ENCODE measurements at places on chromosomes 4 and X. TPM values are rescaled to one million over a fixed set of nuclear protein-coding genes. Genes with fewer than 3 reads are reported as not detected.
A peak's percentile ranks its signal among the peaks of the same experiment; 100 is the strongest.

- H3K4me3 ChIP-seq: no peak overlapping the region
- no peaks in the 10 kb centered on the region for H3K4me1 ChIP-seq
- DNase-seq: no peak
- no peaks in the 10 kb centered on the region for H3K36me3 ChIP-seq
Measured at GRCh38 chr4:139200506-139200905, 23.5 kb upstream of the ELF2 start.

Gene UCHL1
- total RNA-seq: 19.3 TPM

Gene ITGB1BP2
- total RNA-seq: 8.1 TPM

Gene LGI2
- 0.86 TPM for total RNA-seq

GRCh38 chrX:38878641-38879340, 77.5 kb downstream of the MID1IP1 start:
- no peaks in the 10 kb centered on the region for H3K36me3 ChIP-seq
- H3K27me3 ChIP-seq: no peaks in the 10 kb centered on the region
- no peak for DNase-seq
- H3K4me1 ChIP-seq: peaks cover 20% of the 10 kb centered on the region
- H3K4me3 ChIP-seq: no peak overlapping the region

DNA sequence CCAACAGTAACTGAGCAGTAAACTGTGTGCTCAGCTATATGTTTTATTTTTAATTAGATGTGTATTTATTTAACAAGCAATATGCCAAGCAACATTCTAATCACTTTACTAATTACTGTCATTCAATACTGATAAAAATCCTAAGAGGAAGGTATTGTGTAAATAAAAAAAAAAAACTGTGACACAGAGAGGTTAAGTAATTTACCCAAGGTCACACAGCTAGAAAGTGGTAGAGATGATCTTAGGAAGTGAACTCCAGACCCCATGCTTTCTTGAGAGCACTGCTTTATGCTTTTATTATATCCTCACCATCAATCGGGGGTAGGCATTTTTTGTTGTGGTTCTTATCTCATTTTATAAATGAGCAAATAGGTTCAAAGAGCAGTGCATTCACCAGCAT, 417.1 kb downstream of the RAB28 start:
- DNase-seq: no peak
- H3K27me3 ChIP-seq: no peaks in the 10 kb centered on the region
- H3K4me3 ChIP-seq: no peak overlapping the region
- no peak overlapping the region for H3K27ac ChIP-seq

DNA sequence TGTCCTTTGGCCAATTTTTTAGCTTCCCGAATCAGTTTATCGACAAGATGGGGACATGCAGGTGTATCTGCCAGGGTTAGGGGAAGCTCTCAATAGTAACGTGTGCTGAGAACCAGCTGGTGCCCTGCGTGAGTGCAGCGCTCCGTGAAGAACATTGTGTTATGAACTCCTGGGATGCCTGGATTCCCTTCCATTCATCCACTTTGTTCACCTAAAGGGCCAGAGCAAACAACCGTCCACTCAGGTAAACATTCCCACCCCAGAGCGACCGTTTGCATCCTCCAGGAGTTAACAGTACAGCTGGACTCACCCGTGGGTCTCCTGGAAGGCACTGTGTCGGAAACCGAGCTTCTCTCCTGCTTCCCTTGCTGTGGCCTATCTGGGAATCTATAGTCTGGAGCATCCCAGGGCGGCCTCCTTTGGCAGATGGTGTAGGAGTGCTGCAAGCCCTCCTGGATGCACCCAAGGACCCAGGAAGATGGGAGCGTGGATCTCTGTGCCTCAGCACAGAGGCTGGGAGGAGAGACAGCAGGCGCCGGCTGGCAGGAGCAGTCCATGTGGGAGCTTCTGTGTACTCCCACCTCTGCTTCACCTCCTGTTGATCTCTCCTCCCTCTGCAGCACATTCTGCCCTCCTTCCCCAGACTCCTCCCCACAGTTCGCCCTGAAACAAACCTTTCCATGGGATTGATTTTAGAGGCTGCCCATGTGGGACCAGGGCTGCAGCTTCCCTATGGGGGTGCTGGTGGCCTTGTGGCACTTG, 62.7 kb downstream of the SHROOM2 start:
- no peak for DNase-seq
- peaks cover 20% of the 10 kb centered on the region for H3K4me1 ChIP-seq

DNA sequence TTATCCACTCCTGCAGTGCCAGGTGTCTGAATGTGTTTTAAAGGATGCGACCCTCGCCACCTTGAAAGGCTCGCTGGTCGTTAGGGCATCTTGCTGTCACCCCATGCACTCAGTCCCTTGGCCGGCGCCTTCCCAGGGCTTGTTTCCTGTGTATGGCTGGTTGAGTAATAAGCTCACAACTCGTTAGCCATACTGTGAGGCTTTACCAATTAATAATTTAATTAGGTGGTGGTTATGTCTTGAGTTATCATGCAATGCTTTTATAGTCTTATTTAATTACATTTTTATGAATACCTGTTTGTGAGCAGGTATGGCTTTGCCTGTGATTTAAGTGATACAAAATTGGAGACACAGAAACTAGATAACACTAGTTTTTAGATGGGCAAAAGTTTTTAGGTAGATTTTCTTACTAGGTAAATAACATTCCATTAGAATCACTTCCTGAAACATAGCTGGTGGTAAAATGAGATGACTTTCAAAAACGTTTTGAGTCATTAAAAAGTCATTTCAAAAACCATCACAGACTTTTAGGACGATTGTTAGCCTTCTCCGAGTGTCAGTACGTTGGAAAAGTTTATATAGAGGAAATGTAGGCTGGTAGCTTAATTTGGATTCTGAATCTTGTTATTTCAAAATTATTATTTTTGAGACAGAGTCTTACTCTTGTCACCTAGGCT, 18.2 kb downstream of the PTTG2 start:
- DNase-seq: peak; percentile 28
- H3K4me1 ChIP-seq: peaks cover 26% of the 10 kb centered on the region
- peak overlapping the region; percentile 67 for H3K4me3 ChIP-seq
- H3K27me3 ChIP-seq: no peaks in the 10 kb centered on the region

Gene FATE1
- total RNA-seq: not detected

- no peaks in the 10 kb centered on the region for H3K27me3 ChIP-seq
- no peak overlapping the region for H3K27ac ChIP-seq
- no peak overlapping the region for H3K4me3 ChIP-seq
- DNase-seq: no peak
- peaks cover 21% of the 10 kb centered on the region for H3K4me1 ChIP-seq
Measured at GRCh38 chr4:145786261-145786660, 106.3 kb downstream of the C4orf51 start.

Gene GABRB1
- total RNA-seq: not detected

Gene XAGE1A
- total RNA-seq: not detected

DNA sequence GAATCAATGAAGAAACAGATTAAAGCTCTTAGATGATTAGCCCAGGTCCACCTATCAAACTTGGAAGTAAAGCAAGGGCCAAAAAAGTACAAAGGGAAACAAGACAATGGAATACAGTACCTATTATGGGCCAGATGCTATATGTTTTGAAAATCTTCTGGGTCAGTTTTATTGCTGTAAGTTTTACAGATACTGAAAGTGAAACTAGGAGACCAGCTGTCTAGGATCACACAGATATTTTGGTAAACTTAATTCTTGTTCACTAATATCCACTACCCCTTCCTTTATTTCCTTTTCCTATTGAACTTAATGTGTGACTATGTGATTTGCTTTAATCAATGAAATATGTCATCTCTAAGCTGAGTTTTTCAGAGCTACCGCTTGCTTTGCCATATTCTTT, 505.4 kb upstream of the PITX2 start:
- H3K36me3 ChIP-seq: no peaks in the 10 kb centered on the region
- no peak for DNase-seq
- H3K4me1 ChIP-seq: no peaks in the 10 kb centered on the region
- no peak overlapping the region for H3K27ac ChIP-seq
- H3K27me3 ChIP-seq: no peaks in the 10 kb centered on the region

Gene PSAPL1
- not detected for total RNA-seq

GRCh38 chrX:10178866-10179463, 22.2 kb downstream of the CLCN4 start:
- H3K36me3 ChIP-seq: peaks cover 5% of the 10 kb centered on the region
- H3K4me3 ChIP-seq: no peak overlapping the region
- no peaks in the 10 kb centered on the region for H3K27me3 ChIP-seq
- no peak overlapping the region for H3K27ac ChIP-seq
- no peak for DNase-seq

DNA sequence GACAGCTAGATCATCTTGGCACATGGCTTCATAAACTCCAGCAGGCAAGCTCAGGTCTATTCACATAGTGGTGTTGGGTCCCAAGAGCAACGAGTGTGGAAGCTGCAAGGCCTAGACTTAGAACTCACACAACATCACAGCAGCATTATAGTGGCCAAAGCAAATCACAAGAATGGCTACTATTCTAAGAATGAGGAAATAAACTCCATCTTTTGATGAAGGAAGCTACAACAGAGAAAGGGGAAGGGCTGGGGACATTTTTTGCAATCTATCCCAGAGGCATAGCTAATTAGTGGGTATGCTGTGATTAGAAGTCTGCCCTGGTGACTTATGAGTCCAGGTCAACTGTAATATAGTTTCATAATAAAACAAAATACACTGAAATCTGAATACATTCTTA, 42.9 kb upstream of the TAB3 start:
- peak overlapping the region; percentile 33 for H3K27ac ChIP-seq
- no peak for DNase-seq
- H3K27me3 ChIP-seq: no peaks in the 10 kb centered on the region
- H3K36me3 ChIP-seq: no peaks in the 10 kb centered on the region

DNA sequence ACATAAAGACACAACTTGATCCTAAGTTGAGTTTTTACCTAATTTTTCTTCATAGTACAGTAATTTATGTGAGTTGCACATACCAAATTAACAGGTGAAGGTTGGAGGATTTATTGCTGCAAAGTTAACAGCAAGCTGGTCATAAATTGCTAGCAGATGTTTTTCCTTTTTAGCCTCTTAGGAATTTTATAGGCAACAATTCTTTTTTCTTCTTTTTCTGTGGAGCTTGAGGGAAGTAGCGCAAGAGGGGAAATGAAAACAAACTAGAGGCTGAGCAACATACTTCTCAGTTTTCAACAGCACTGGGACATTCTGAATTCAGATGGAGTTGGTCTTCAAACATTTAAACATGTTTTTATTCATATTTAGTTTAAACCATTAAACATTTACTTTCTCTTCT, 63.7 kb upstream of the TLR2 start:
- H3K4me1 ChIP-seq: no peaks in the 10 kb centered on the region
- H3K36me3 ChIP-seq: no peaks in the 10 kb centered on the region
- no peak for DNase-seq
- no peak overlapping the region for H3K27ac ChIP-seq
